NCI-H1048 (cell line): ENCODE measurements at places on chromosomes 7 and 10.

DNA sequence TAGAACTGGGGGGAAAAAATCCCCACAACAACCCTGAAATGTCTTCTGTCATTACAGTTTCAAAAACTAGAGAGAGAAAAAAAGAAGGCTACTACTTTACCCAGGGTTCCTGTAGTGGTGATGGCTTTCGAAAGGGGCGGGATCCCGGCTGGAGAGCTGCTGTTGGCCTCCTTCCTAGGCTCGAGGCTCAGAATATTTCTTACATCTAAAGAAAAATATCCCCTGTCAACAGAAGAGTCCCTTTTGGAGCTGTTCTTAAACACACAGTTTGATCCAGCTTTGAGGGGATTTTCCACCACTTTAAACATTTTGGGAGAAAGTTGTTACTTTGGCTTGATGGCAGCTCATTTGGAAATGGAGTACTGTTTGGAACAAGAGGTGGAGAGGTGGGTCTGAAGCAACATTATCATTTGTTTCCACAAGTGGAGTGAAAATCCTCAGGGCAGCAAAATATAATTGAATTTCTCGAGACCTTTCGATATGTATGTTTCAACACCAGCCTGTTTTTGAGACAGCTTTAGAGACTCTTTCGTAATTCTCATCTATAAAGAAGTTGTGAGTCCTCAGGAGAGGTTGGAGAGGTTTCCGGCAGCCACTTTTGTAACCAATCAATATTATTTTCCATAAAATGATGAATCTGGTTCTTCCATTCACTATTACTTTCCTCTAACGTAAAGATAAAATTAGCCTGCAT, 5.1 kb downstream of the HOXA13 start:
- DNase-seq: no peak

GRCh38 chr7:143354965-143355364, 7.5 kb downstream of the FAM131B start:
- DNase-seq: no peak

GRCh38 chr7:70525991-70526390, 606.0 kb upstream of the GALNT17 start:
- DNase-seq: no peak

GRCh38 chr10:60182691-60183090, 207.0 kb downstream of the ANK3 start:
- no peak for DNase-seq

- peak; percentile 77 for DNase-seq
Observed at GRCh38 chr7:27165089-27165995, at the start of gene HOXA9. Gene HOXA9, minus strand, starts transcription at chr7:27165537. Its CDS starts 80 bp downstream, at chr7:27165457.

GRCh38 chr7:1646957-1647891, 22.9 kb upstream of the ELFN1 start:
- no peak for DNase-seq

DNA sequence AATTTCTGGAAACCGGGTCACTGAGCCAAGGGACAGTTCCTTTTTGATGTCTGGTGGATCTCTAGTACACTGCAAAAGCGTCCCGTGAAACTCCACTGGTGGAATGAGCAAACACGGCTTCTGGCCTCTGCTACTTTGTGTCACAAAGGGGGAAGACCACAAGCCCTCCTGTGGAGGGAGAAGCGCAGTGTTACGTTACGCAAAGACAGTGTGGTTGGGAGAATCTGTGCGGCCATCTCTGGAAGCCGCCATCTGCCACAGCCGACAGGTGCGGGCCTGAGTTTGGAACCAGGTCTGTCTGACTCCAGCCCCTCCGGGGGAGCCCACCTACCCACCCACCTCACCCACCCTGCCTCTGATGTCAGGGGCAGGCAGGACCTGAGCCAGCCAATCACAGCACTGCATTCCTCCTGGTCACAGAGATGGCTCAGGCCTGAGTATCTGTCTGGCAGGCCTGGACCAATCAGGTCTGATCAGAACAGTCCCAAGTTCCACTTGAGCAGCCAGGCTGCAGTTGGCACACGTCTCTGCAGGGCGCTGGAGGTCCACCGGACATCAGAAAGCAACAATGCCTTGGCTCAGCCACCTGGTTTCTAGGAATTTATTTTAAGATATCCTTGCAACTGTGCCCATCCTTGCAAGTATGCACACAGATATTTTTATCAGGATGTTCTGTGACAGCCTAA, 3.0 kb upstream of the CYP2W1 start:
- DNase-seq: no peak

- no peak for DNase-seq
Observed at GRCh38 chr10:62231371-62231770, 37.3 kb downstream of the RTKN2 start.
